T-helper 2 cell (primary cell): ENCODE measurements at places on chromosomes 16 and 17.
A peak's percentile ranks its signal among the peaks of the same experiment; 100 is the strongest.

- no peak for DNase-seq
Observed at GRCh38 chr17:6551869-6552531, 4.4 kb downstream of the PITPNM3 start.

DNA sequence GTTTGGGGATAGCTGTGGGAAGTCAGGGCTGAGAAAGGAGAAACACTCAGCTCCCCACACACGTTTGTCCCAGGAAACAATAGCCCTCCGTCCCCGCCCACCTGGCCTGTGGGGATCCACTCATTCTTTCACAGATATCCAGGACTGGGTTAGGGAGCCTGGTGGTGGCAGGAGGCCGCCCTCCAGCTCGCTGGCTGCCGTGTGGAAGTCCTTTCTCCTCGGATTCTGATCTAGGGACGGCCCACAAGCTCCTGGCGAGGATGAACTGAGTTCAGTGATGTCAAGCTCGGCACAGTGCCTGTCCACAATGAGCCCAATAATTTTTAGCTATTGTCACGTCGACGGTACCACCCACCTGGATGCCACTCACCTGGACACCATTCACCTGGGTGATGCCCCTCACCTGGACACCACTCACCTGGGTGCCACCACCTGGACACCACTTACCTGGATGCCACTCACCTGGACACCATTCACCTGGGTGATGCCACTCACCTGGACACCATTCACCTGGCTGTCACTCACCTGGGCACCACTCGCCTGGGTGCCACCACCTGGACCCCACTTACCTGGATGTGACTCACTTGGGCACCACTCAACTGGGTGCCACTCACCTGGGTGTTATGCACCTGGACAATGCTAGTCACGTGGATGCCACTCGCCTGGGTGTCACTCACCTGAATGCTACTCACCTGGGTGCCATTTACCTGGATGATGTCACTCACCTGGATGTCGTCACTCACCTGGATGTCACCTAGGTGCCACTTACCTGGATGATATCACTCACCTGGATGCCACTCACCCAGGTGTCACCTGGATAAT lies 172.5 kb upstream of the FOXF1 start:
- no peak for DNase-seq

GRCh38 chr16:64309398-64310110 lies 812.3 kb downstream of the CDH11 start:
- DNase-seq: no peak

DNA sequence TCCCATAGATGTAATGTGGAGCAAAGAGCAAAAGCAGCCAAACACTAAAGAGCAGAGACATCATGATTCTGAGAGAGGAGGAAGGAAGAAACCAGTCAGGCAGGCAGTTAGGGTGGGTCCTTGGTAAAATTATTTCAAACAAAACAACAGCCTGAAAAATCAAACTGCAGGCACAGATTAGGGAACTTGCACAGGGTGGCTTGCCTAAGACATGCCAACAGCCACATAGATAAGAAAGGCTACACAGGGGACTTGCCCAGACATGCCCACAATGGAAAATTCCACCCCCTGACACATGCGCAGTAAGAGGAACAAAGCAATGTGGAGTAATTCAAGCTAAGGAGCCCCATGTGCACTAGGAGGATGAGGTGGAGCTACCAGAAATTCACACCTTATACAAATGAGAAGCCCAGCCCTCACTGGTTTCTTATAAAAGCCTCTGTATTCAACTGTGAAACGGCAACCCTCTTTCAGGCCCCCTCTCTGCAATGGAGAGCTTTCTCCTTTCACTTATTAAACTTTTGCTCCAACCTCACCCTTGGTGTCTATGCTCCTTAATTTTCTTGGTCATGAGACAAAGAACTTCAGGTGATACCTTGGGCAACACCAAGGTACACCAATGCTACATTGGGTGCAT lies 7.3 kb upstream of the GAS7 start:
- no peak for DNase-seq

DNA sequence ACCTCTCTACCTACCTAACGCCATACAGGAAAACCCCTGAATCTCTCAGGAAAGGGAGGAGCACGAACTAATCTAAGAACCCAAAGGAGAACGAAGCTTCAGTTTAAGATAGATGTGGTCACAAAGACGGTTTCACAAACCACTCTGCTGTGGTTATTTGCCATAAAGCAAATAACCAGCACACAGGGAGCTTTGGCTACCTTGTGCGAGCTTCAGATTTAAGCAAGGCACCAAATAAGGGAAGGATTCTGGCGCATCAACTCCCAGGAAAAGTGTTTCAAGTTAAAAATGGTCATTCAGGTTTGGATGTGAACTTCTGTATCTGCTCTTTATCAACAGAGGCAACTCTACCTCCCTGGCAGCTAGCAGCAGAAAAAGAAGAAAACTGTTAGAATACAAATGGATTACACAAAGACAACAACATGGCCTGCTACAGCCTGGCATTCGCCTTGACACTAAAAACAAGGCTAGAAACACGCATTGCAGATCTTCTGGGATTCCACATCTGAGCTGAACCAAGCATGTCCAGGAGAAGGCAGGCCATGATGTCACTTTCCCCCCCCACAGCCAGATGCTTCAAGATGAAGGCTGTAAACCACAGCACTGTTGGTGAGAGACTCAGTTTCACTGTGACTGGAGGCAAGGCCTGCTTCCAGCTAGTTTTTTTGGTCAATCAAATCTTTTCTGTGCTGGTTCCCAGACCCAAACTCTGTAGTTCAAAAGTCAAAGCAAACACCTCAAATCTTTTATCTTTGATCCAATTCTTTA lies 43.6 kb downstream of the SMG6 start:
- DNase-seq: peak; percentile 91

DNA sequence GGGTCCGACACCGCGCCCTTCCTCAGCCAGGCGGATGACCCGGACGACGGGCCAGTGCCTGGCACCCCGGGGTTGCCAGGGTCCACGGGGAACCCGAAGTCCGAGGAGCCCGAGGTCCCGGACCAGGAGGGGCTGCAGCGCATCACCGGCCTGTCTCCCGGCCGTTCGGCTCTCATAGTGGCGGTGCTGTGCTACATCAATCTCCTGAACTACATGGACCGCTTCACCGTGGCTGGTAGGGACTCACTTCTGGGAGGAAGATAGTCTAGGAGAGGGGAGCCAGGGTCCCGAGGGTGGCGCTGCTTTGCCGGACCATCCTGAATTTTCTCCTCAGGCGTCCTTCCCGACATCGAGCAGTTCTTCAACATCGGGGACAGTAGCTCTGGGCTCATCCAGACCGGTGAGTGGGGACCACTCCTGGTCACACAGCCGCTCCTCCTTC lies 601 bp downstream of the SPNS1 start:
- DNase-seq: no peak

- peak; percentile 39 for DNase-seq
Observed at GRCh38 chr17:77281122-77281903, 140.5 kb downstream of the SEC14L1 start.

DNA sequence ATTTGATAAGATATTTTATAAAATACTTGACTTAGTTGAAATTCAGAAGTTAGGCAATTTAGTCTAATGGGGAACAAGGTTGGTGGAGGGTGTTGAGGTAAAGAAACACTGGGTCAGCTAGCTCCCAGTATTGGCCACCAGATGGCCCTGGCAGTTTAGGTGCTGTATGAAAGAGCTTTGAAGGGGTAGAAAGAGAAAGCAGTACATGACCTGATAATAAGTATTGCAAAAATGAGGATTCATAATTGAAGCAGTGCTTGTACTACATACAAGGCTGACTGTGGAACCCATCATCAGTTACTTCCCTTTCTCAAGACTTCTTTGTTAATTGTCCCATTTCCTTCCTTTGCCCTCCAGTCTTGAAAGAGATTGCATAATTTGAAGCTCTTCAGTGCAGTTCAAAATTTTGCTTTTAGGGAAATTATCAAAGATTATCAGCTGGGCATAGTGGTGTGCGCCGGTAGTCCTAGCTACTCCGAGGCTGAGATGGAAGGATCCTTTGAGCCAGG lies 29.4 kb downstream of the TANC2 start:
- peak; percentile 24 for DNase-seq

- no peak for DNase-seq
Observed at GRCh38 chr16:69888005-69888590, 63.0 kb upstream of the CLEC18A start.

DNA sequence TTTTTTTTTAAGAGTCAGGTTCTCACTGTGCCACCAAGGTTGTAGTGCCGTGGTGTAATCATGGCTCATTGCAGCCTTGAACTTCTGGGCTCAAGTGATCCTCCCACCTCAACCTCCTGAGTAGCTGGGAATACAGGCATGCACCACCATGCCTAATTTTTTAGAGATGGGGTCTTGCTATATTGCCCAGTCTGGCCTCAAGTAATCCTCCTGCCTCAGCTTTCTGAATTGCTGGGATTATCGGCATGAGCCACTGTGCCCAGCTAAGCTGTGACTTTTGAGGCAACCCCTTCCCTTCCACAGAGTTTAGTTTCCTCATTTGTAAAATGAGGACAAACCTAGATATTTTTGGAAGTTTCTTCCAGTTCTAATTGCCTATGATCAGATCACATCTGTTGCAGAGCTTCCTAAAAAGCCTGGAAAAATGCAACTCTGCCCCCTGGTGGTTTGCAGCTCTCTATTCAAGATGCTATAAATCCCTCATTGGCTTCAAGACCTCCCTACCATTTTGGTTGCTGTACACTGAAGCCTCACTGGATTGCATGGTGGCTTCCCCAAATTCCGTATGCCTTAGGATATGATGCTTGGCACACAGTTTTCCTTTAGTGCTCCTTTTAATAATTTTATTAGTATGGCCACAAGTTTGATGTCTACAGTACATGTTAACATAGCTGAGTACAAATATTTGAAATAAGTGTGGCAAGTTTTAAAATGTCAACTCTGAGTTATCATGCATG lies 19.3 kb downstream of the GDE1 start:
- DNase-seq: peak; percentile 10

DNA sequence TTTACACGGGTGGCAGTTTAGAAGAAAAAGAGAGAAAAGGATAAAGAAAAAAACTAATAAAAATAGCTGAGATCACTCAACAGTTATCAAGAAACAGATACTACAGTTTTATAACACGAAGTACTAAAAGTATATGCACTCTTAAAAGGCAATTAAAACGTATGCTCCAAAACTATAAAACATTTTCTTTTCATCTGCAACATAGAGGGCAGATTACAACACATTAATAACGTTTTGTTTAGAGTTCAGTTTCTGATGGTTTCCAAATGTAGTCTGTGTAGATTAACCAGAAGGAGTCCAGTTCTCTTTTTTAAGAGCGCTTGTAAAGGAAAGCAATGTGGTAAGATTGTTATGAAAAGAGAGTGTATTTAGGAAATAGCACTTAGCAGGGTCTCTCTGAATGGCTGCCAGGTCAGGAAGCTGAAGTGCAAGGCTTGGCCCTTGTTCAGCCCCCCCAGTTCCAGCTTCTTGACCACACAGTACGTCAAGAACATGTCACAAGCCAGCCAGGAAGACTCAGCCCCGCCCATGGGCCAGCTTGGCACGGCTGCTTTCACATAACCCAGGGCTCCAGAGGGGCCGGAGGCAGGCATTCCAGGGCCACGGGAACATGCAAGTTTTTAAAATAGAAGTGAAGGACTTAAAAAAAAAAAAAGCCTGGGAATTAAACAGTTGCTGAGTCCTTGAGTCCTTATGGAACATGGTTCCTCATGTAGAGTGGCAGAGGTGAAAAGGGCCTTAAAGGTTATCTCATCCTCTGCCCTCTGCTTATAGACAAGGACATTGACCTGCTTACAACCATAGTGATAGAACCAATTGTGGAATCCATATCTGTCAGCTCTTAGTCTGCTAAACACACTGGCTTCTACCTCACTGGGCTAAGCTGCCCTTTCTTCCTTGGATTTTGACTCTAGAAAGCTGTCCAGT lies 147.4 kb upstream of the TBX2 start:
- DNase-seq: no peak

GRCh38 chr16:82451449-82451848 lies 175.3 kb upstream of the CDH13 start:
- no peak for DNase-seq
